ENCODE measurements at places on chromosomes 4 and X.

DNA sequence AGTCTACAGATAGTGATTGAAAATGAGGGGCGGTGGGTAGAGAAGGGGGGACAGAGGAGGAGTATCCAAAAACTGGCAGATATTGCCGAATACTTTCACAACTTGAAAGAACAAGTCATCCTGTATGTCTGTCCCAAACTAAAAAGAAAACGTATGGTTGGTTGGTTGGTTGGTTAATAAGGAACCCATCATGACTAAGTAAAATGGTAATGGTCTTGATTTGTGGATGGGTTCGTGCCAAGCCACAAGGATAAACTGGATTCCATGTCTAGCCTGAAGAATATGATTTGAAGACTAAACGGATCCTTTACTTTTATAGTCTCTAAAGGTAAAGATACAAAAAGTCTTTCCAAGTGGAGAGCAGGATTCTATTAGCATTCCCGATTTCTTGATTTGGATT, 208.4 kb downstream of the DCLK2 start:
- no peak for DNase-seq

GRCh38 chrX:77014377-77015372, 432.5 kb upstream of the FGF16 start:
- DNase-seq: no peak

DNA sequence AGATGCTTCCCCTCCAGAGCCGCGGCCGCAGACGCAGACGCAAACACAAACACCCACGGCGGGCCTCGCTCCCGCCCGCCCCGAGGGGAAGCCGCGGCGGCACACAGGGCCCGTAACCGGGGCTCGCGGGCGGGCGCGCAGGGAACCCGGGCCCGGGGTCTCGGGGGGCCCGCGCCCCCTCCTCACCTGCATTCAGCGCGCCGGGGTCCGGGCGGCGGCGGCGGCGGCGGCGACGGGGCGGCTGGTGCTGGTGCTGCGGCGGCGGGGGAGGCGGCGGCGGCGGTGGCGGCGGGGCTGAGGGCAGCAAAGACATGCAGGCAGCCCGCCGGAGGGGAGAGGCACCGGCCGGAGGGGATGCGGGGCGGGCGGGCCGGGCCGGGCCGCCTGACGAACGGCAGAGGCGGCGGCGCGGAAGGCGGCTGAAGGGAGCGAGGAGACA, 255 bp upstream of the CNOT6L start:
- DNase-seq: no peak

DNA sequence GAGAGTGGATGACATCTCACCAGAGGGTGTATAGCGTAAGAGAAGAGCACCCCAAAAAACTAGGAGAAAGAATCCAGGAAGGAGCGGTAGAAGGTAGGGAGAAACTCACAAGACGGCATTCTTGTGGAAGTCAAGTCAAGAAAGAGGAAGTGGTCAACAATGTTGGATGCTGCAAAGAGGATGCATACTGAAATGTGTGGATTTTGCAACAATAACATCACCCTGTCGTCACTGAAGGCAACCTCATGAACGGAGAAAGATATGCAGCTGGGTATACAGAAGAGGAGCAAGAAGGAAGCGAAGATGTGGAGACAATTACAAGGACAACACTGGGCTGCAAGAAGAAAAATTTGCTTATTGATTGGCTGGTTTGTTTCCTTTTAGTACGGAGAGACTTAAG, 11.4 kb upstream of the TAPT1 start:
- DNase-seq: no peak

DNA sequence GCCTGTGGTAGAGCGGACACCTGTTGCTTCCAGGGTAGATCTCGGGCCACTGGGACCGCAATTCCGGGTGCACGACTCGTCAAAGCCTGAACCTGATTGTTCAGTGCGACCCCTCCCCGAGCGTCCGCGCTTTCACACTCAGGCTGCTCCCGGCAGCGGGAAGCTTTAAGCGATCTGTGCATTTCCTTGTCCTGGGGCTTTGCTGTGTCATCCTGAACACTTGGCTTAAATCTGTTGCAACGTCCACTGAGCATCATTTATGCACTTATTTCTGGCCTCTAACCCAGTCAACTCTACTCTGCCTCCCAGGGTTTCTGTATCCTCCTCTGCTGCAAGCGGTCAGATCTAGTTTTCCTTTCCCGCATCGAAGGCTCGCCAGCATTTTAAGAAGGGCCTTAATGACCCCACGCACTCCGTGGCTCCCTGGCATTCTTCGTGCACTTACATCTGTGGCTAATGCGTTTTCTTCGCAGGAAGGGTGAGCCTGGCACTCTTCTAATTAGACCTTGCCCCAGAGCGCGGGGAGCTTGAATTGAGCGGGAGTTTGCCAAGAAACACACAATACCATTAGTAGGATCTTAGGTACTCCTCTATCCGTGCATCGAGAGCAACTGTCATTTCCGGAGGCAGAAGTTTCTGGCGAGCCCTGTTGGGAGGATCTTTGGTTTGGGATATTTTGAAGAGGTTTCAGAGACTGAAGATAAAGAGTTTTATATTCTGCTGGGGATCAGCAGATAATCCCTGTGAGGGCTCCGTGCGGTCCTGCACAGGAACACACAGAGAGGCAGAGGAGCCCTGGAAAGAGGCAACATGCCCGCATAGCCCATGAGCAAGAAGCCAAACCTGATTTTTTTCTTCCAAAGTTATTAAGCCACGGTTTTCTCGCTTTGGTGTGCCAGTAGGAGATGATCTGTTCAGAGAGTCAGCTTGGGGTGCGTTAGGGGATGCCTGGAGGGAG, 654 bp upstream of the DDIT4L start:
- peak; percentile 3 for DNase-seq

- DNase-seq: no peak
Observed at GRCh38 chrX:10326578-10326977, 169.8 kb downstream of the CLCN4 start.

DNA sequence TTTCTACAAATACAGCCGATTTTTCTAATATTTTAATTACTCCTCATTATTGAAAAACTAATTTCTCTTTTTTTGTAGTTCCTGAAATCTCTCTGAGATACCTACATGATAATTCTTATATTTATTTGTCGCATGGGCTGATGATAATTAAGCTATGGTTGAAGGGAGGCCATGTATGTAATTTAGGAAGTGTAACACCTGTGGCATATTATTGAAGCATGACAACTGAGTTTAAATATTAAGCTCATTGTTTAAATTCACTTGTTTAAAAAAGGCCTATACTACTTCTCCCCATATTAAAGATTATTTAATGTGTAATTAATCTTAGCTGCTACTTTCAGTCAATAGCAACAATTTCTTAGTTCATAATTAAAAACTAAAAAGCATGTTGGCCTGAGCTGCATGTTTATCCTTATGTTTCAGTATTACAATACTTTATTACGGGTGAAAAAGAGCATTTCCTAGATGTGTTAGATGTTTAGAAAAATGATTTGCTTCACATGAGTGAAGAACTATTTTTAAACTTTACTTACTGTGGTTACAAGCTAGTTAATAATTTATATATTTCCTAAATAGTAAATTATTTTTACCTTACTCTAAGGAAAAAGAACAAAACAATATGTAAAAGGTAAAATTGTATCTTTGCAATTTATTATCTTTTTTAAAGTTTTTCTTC, 122.4 kb downstream of the RAP1GDS1 start:
- DNase-seq: no peak

DNA sequence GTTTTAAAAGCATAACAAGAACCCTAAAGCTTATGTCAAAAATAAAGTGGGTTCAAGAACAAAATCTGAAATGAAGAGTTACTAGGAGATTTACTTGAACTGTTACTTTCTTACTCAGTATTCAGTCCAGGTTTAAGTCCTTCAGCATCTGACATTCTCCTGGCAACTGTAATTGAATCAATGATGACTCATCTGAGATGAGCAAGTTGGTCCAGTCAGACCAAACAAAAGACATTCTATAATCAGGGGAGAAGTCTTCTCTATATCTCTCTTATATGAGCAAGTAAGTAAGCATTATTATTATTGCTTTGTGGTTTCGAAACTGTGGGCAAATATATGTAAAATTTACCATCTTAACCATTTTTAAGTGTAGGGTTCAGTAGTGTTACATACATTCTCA, 34.6 kb downstream of the MAP9 start:
- DNase-seq: no peak

- DNase-seq: no peak
Observed at GRCh38 chr4:33722254-33722653, 2522.1 kb downstream of the ARAP2 start.

DNA sequence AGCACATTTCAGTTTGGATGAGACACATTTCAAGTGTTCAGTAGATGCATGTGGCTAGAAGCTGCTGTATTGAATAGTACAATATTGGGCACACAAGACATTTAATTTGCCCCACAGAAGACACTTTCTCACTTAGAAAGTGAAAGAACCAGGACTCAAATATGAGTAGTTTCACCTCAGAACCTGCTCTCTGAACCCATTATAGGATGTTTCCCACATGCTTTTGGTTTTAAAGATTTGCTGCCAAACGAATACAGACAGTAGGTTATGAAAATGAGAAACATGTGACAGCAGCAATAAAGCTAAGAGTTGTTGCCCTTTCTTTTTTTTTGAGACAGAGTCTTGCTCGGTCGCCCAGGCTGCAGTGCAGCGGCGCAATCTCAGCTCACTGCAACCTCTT, 32.3 kb downstream of the C4orf54 start:
- DNase-seq: no peak

DNA sequence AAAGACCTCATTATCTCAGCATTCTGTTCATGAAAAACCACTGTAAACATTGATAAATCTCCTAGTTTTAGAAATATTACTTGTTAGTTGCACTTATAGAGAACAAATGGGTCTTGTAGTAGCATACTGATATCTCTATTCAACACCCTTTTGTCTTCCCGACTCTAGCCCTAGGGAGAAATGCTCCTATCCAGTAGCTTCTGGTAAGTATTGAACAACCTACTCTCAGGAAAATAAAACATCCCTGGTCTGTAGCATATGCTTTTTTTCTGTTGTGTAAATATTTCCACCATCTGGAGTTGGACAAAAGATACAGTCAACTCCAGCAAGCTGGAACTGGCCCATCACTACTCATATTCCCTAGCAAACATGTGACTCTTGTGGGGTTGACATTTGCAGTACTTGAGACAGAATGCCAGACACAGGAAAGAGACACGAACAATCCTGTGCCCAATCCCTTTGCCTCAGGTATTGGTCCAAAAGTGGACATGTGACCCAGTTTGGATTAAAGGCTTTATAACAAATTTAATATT, 188.2 kb downstream of the GC start:
- peak; percentile 86 for DNase-seq

- DNase-seq: no peak
Observed at GRCh38 chr4:177494791-177495190, 52.6 kb upstream of the AGA start.

DNA sequence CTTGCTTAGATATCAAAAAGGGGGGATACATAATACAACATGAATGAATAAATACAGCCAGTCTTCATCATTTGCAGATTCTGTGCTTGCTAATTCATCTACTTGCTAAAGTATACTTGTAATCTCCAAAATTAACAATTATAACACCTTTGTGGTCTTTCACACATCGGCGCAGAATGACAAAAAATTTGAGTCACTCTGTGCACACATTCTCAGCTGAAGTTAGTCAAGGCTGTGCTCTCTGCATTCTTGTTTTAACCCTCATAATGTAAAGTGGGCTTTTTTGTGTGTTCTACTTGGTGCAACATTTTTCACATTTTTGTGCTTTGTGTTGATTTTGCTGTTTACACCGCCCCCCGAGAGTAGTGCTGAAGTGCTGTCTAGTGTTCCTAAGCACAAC, 65.8 kb upstream of the GPRIN3 start:
- no peak for DNase-seq

DNA sequence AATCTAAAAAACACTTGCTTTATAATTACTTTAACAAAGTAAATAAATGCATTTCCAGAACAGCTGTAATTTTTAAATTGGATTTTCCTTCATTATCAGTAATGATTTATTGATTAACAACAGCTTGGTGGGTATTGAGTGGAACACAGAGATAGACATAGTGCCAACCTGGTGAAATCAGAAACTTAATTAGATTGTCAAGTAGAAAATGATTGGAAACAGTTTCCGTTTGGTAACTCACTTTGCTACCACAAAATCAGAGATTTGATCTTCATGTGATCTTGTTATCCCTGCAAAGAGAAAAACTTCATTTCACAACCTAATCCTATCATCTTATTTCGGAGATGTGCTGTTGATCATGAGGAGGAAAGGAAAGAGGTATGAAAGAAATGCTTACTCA, 70.8 kb downstream of the CAPN6 start:
- DNase-seq: no peak

GRCh38 chr4:53705972-53706371, 114.7 kb upstream of the LNX1 start:
- DNase-seq: no peak

- no peak for DNase-seq
Observed at GRCh38 chr4:110778521-110778920, 155.6 kb upstream of the PITX2 start.

DNA sequence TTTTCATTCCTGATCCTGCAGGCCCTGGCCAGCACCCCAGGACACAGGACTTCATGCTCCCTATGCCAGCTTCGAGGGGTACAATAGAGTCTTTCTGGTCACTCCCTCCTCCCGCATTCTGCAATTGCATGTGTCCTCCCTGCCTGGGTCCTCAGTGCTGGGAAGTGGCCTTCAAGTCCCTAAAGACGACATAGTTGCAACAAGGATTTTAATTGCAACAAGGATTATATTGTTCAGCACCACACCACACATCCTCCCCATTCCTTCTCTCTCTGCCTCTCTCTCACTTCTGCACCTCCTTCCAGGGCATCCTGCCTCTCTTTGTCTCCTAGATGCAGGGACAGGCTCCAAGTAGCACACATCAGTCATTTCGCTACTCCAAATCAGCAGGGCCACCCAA, 25.5 kb downstream of the SCD5 start:
- no peak for DNase-seq

DNA sequence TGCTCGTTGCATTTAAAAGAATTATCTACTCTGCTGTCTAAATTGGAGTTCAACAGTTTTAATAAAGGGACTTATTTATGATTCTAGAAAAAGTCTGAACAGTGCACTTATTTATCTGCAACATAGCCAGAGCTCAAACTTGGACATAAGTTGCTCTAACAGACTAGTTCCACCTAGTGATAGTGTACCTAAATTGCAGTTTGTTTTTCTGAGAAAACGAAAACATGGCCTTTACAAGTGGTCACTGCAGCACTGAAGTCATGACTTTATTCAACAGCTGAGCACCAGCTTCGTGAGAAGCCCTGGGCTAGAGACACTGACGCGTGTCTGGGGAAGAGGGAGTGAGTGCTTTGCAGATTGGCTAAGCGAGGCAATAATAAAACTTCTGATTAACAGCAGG, 77.3 kb upstream of the IGSF1 start:
- DNase-seq: no peak

GRCh38 chr4:93313197-93313596, 515.4 kb upstream of the ATOH1 start:
- DNase-seq: no peak

- DNase-seq: no peak
Observed at GRCh38 chr4:56656346-56656643, 24.8 kb downstream of the HOPX start.

- DNase-seq: no peak
Observed at GRCh38 chrX:20382082-20382481, 115.4 kb upstream of the RPS6KA3 start.

GRCh38 chr4:58761563-58761962, 1651.4 kb upstream of the IGFBP7 start:
- no peak for DNase-seq

- DNase-seq: no peak
Observed at GRCh38 chr4:2977211-2978088, 14.1 kb downstream of the GRK4 start.
